ENCODE measurements at places on chromosomes 12 and 14. TPM values are rescaled to one million over a fixed set of nuclear protein-coding genes. Genes with fewer than 3 reads are reported as not detected.

KLHL28 gene
- total RNA-seq = 13.0 TPM

PPM1A gene
- total RNA-seq = 119 TPM

POLR3B gene
- total RNA-seq = 7.3 TPM

C3AR1 gene
- 9.0 TPM for total RNA-seq

ENDOU gene
- total RNA-seq = not detected

CLIP1 gene
- 110 TPM for total RNA-seq

TMEM63C gene
- 2.7 TPM for total RNA-seq

CD9 gene
- total RNA-seq = 46.9 TPM

All from Right ventricle myocardium inferior (tissue), 1 donor.